Body of pancreas (tissue), 4 donors: ENCODE measurements at places on chromosomes 16 and 17. TPM values are rescaled to one million over a fixed set of nuclear protein-coding genes. Genes with fewer than 3 reads are reported as not detected.
A peak's percentile ranks its signal among the peaks of the same experiment; 100 is the strongest.

- no peak overlapping the region for H3K4me3 ChIP-seq
- no peak overlapping the region for H3K27ac ChIP-seq
- no peaks in the 10 kb centered on the region for H3K36me3 ChIP-seq
- peaks cover 29% of the 10 kb centered on the region for H3K4me1 ChIP-seq
These were observed 74.2 kb downstream of the MRC2 start for GRCh38 chr17:62701706-62702085.

GRCh38 chr17:77147357-77147801 is 6.6 kb downstream of the SEC14L1 start:
- peak overlapping the region; percentile 88 for H3K27ac ChIP-seq
- no peaks in the 10 kb centered on the region for H3K36me3 ChIP-seq
- H3K4me3 ChIP-seq = no peak overlapping the region
- no peaks in the 10 kb centered on the region for H3K27me3 ChIP-seq
- H3K4me1 ChIP-seq = peaks cover 60% of the 10 kb centered on the region

DNA sequence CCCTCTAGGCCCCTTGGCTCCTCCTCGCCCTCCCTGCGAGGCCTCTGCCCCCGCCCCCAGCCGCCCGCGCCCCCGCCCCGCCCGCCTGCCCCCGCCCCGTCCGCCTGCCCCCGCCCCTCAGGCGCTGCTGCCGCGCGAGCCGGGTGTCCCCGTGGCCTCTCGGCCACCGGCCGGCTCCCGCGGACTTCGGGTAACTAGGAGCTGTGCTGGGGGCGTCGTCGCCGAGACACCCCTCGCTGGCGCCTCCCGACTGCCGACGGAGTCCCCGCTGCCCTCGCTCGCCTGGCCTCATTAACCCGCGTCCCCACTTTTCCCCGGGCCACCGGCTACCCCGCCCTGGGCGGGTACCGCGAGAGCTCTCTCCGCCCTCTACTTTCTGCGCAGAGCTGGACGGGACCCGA is at the start of gene TLCD1:
TSS of gene TLCD1 (minus strand) at position 8 of the 401 bp plus-strand sequence. CDS start 136 bp downstream, outside the sequence.
- peak within 1 kb of the TSS; percentile 99 for H3K27ac ChIP-seq
- H3K4me3 ChIP-seq = peak within 1 kb of the TSS; percentile 59
- peak; percentile 68 for DNase-seq
- H3K27me3 ChIP-seq = no peaks in the 10 kb centered on the region
- peaks cover 52% of the 10 kb centered on the region for H3K4me1 ChIP-seq

GRCh38 chr17:7582396-7583252 is 1.0 kb upstream of the MPDU1 start:
- DNase-seq = peak; percentile 15
- H3K4me1 ChIP-seq = peaks cover 49% of the 10 kb centered on the region
- H3K4me3 ChIP-seq = no peak overlapping the region
- peaks cover 9% of the 10 kb centered on the region for H3K36me3 ChIP-seq
- no peaks in the 10 kb centered on the region for H3K27me3 ChIP-seq

- peak overlapping the region; percentile 16 for H3K27ac ChIP-seq
- no peak overlapping the region for H3K4me3 ChIP-seq
- H3K4me1 ChIP-seq = peaks cover 23% of the 10 kb centered on the region
These were observed 58.0 kb downstream of the XYLT1 start for GRCh38 chr16:17412791-17413190.

DNA sequence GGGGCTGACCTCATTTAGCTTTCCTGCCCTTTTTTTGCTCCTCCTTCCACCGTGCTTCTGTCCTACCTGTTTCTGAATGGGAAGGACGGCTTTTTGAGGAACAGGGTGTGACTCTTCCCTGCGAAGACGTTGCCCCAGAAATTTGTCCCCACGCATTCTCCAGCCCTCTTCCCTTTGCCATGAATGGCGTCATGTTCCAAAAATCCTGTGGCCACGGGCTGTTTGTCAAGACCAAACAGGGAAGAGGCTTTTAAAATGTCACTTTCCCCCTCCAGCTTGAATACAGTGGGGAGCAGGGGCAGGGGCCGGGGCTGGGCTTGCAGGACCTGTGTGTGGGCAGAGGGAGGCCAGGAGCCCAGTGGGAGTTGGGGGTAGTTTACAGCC is 13.9 kb downstream of the MPRIP start:
- H3K4me1 ChIP-seq = peaks cover 85% of the 10 kb centered on the region
- H3K27me3 ChIP-seq = no peaks in the 10 kb centered on the region
- DNase-seq = peak; percentile 17
- H3K36me3 ChIP-seq = no peaks in the 10 kb centered on the region

- DNase-seq = no peak
- H3K4me1 ChIP-seq = no peaks in the 10 kb centered on the region
- H3K36me3 ChIP-seq = no peaks in the 10 kb centered on the region
- H3K27me3 ChIP-seq = no peaks in the 10 kb centered on the region
- H3K4me3 ChIP-seq = no peak overlapping the region
These were observed 68.5 kb upstream of the AMZ2 start for GRCh38 chr17:68179236-68179925.

- no peak overlapping the region for H3K4me3 ChIP-seq
- no peaks in the 10 kb centered on the region for H3K4me1 ChIP-seq
- H3K27me3 ChIP-seq = no peaks in the 10 kb centered on the region
- no peaks in the 10 kb centered on the region for H3K36me3 ChIP-seq
- no peak for DNase-seq
These were observed 3.3 kb downstream of the KRT37 start for GRCh38 chr17:41421116-41421515.

DNA sequence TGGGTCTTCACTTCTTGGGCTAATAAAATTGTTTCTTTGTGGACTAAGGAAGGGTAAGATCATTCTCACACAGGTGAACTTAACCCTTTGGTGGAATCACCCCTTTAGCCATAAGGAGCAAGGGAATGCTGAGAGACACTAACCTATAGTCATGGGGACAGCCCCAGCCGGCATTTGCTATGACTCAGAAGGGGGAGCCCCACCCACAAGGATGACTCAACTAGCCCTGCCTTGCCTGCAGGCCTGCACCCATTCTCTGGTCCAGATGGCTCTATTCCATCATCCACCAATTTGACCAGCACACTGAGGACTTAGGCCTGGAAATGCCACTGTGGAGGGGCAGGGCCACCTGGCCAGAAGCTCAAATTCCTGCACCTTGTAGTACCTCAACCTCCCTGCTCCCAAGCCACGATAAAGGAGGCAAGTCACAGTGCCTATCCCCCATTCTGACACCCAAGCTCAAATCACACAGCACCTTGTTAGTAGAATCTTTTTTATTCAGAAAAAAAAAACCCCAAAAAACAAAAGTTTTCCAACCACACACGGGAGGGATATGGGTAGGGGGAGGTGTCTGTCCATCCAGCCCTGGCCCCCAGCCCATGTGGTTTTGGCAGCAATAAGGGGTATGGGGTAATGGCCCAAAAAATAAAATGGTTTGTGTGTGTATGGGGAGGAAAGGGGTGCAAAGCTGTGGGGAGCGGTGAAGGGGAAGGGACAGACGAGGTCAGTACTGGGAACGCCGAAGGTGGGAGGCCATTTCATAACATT is 3.0 kb downstream of the PFN1 start:
- peak; percentile 66 for DNase-seq
- no peaks in the 10 kb centered on the region for H3K27me3 ChIP-seq
- no peak overlapping the region for H3K4me3 ChIP-seq
- H3K36me3 ChIP-seq = no peaks in the 10 kb centered on the region
- H3K27ac ChIP-seq = peak overlapping the region; percentile 37

GRCh38 chr17:62478424-62478879 is at the start of gene TLK2:
TLK2 (plus strand) TSS chr17:62478825; CDS start chr17:62481126, 2,301 bp downstream.
- peak; percentile 74 for DNase-seq
- H3K27ac ChIP-seq = peak within 1 kb of the TSS; percentile 93
- H3K27me3 ChIP-seq = no peaks in the 10 kb centered on the region
- peak within 1 kb of the TSS; percentile 70 for H3K4me3 ChIP-seq
- H3K4me1 ChIP-seq = peaks cover 29% of the 10 kb centered on the region

SPATA2L gene
- 15.8 TPM for total RNA-seq

GPS2 gene
- total RNA-seq = 71.9 TPM

DPEP3 gene
- not detected for total RNA-seq

RAD51C gene
- total RNA-seq = 13.2 TPM

USP43 gene
- total RNA-seq = 4.2 TPM

EFCAB13 gene
- 2.6 TPM for total RNA-seq

TP53TG3 gene
- not detected for total RNA-seq
